ENCODE measurements at places on chromosomes 2 and 18. TPM values are rescaled to one million over a fixed set of nuclear protein-coding genes. Genes with fewer than 3 reads are reported as not detected.

Gene FBXO41
- 5.0 TPM for total RNA-seq

GRCh38 chr2:9697909-9698308 is 67.1 kb upstream of the YWHAQ start:
- DNase-seq, result no peak

DNA sequence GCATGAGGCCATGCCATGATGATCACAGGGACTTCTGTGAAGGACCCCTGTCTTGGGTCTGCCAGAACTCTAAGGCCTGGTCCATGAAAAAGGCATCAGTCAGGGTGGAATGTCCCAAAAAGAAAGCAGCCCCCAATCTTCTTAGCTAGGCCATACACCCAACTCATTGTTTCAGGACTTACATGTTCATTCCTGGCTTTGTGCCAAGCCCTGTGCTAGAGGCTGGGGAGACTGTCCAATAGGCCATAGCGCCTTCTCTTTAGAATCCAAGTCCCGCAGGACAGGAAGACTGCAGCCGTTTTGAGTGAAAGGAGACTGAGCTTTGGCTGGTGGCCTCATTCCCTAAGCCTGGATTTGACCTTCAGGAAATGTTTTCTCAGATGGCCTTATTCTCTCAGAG is 247.3 kb downstream of the PRKCE start:
- DNase-seq, result peak; percentile 43

Gene GRHL1
- 13.6 TPM for total RNA-seq

Gene CABYR
- 0.98 TPM for total RNA-seq

GRCh38 chr2:68489282-68489681 is 21.9 kb downstream of the APLF start:
- DNase-seq, result no peak

GRCh38 chr2:237488295-237488694 is 1.2 kb downstream of the MLPH start:
- no peak for DNase-seq

DNA sequence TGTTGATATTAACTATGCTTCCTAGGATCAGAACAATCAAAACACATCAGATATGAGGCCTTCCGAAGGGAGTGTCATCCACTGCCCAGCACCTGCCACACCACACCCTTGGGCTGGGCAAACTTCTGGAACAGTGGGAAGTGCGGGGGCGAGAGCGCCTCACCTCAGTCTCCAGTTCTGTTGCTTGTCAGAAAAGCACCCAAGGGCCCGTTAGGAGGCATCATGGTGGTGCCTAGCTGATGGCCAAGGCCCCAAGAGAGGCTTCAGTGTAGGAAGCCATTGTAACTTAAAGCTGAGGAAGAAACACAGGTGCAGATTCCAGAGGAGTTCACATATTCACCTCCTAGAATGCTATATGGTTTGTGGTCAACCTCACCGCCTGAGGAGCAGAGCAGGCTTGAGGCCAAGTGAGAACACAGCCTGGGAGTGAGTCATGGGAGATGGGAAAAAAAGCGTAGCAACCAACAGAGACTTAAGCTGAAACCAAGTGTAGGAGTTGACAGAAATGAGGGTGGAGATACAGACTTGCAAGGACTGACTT is 85.1 kb upstream of the ATL2 start:
- peak; percentile 62 for DNase-seq

GRCh38 chr2:25204190-25204838 is 35.9 kb upstream of the POMC start:
- DNase-seq, result peak; percentile 39

DNA sequence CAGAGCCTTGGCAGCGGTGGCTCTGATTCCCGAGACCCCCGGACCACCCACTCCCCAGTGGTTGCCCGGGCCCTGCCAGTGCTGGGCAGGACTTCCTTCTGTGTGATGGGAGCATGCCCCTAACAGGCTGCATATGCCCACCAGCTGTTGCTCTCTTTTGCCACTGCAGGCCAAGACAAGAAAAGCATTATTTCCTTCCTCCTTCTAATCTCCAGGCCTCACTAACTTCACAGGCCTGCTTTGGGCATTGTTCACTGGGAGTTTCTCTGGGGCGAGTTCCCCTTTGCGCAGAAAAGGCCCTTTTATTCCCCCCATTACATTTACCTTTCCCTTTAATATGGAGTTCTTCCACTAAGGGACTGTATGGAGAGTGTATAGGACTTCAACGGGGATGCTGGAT is 249.1 kb upstream of the SIX2 start:
- peak; percentile 50 for DNase-seq

DNA sequence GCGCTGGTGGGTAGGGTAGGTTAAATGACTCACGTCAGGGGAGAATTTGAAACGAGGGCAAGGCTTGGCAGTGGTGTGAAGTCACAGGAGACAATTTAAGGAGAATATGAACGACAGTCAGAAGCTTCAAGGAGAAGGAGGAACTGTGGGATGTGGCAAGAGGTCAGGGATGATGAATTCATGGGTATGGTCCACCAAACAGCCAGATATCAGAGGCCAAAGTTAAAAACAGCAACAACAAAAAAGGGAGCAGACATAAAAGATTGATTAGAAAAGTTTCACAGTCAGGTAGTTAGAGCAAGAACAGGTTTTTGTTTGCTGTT is 1.4 kb upstream of the ZNF396 start:
- no peak for DNase-seq

- DNase-seq, result no peak
Observed at GRCh38 chr18:39406941-39407340, 1841.3 kb upstream of the CELF4 start.

Gene CAVIN2
- total RNA-seq, result 141 TPM

DNA sequence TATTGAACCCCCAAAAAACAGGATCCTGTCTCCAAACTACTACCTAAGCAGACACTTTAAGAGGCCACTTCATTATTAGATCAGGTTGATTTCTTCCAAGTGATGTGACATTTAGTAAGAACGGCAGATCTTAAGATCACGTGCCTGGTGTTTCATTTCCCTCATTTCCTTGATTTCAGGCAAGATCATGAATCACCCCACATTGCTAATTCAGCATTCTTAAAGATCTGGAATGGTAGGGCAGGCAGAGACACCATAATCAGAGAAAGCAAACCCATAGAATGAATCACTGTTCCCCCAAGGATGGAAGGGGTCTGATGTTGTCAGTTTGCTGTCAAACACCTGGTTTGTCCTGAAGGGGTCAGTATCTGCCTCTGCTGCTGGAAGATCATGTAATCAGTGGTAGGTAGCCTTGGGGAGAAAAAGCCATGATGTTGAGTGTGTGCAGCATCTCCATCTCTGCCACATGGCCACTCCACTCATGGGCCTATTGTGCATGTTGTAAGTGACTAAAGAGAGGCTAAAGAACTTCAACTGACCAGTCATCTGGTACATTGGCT is 133.9 kb downstream of the ARHGAP15 start:
- DNase-seq, result no peak

GRCh38 chr2:188598551-188598950 is 306.9 kb downstream of the GULP1 start:
- peak; percentile 38 for DNase-seq

Gene MAP3K19
- total RNA-seq, result 21.1 TPM

DNA sequence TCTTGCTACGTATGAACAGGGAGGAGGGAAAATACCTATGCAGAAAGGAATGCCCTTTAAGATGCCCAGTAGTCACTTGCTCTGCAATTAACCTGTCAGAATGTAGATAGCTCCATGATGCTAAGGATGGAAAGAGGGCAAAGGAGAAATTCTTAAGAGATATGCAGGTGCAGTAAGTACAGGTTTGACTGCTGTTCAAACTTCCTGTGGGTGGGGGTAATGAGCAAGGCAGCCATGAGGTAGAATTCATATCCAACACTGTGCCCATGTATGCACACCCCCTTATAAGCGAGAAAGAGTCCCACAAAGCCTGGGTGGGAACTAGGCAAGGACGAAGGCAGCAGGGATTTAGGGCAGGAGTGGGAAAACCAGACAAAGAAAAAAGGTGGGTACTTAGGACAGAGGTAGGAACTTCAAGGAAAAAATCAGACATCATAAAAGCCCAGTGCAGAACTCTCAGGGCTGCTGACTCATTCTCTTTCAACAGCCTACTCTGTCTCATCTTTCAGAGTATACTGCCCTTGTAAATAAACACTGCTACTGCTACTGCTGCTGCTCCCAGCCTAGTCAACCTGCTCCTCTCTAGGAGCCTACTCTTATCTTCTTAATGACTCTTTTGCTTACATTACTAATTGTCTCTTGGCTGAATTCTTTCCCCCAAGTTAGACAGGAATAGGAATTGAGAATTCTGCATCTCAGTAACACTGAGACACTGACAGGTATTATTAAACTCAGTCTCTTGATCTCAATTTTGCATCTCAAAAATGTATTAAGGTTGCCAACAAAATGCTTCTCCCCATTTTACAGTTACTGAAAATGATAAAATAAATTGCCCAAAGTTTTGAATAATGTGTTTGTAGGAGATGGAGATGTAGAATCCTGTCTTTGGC is 189.0 kb downstream of the PTH2R start:
- DNase-seq, result no peak

Gene EFHD1
- 2.2 TPM for total RNA-seq

DNA sequence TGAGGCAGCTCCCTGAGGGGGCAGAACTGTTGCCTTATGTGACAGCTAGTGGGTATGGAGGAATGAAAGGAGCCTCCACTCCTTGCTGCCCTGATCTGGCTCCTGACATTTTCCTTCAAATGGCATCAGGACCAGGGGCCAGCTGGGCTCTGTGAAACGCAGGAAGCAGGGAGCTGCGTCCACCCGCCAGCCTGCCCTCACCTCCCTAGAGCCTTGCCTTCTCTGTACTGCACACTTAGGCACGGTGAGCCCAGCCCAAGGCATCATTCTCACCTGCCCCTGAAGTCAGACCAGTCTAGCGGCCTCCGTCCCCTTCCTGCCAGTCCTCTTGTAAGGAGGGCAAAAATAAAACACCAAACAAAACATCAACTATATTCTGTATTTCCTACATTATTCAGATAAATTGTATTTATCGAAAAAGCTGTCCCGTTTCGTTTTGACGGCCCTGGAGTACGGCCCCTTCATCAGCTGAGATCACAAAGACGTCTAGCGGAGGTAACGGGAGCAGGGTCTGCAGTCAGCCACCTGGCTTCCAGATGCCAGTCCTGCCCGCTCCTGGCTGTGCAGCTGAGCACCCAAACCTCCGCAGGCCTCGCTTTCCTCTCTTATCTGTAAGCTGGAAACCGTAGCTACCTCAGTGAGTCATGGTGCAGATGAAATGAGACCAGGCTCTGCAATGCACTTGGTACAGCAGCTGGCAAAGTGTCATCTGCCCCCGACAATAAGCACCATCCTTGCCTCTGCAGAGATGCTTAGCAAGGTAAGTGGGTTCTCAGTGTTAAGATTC is 6.9 kb upstream of the CTDP1 start:
- DNase-seq, result no peak

- DNase-seq, result peak; percentile 49
Observed at GRCh38 chr2:150640039-150640438, 152.6 kb upstream of the RND3 start.

GRCh38 chr2:181686576-181687185 is 6.4 kb upstream of the NEUROD1 start:
- no peak for DNase-seq

DNA sequence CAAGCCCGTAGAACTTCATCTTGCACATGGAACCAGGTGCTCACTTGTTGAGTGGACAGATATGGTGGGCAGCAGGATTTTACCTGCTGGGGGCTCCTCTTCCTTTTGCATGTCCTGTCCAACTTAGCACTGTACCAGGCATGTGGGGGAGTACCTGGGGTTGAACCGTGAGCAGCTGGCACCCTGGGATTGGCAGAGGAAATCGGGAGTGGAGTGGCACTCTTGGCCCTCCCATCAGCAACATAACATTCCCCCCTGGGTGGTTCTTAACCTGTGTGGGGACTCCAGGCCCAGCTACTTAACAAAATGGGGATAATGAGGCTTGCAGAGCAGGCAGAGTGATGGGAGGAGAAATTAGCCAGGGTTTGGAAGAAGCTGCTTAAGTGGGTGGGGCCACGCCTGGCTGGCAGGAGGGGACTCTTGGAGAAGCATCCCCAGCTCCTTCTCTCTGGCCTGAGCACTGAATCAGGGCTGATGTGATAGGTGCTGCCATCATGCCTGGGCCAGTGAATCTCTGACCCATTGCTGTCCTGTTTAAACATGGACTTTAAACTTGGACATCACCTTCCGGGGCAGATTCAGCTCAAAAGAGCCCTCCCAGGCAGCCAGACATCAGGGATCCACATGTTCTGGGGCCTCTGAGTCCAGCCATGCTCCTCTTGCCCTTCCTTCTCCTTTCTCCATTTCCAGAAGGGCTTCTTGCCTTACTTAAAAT is 15.5 kb downstream of the FOSL2 start:
- no peak for DNase-seq

Gene MC5R
- total RNA-seq, result not detected

GRCh38 chr2:217449444-217449843 is 553.4 kb downstream of the TNS1 start:
- DNase-seq, result no peak

Gene KCNG2
- 1.7 TPM for total RNA-seq

DNA sequence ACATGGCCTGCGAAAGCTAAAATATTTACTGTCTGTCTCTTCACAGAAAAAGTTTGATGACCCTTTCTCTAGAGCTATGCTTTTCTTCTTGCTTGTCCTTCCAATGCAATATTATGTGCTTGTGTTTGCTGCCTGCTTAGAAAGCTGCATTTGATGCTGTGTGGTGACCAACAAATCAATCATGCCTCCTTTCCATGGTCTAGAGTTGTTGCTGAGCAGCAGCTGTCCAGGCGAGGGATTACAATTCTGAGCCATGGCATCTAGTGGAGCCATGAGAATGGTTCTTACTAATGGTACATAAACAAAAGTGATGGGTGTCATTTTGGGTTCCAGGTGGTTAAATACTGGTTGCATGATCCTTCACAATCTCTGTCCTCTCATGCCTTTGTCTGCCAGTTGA is 1142.1 kb downstream of the DPP10 start:
- DNase-seq, result no peak

GRCh38 chr2:1748176-1748740 is 3.9 kb upstream of the PXDN start:
- no peak for DNase-seq

Gene NYAP2
- total RNA-seq, result 1.6 TPM

- DNase-seq, result no peak
Observed at GRCh38 chr2:183037553-183038340, 510 bp downstream of the NCKAP1 start.

DNA sequence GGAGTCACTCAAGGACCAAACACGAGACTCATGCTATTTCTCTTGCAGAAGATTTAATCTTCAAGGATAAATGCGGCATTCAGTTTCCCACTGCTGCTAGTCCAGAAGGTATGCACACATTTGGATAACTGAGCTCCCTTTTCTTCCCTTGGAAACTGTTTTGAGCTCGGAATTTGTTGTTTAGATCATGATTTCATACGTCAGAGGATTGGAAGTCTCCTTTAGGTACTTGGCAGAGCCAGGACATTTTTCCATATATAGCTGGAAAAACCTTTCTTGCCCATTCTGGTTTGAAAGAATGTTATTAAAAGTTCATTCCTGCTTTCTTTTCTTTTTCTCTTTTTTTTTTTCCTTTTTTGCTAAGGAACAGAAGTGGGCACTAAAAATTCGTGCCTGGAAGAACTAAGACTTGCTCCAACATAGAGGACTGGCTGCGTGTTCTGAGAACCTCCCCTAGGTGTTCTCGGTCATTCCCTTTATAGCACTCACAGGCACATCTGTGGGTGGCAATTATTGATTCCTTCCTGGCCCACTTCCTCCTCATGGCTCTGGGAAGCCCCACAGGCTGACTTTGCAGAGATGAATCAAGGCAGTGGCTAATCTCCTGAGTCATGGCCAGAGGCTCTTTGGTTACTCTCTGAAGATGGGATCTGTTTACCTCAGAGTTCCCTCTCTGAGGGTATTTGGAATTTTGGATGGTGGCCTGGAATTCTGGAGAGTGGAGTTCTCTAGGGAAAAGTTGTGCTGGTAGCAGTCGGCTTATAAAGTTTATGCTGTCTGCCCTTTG is 104.8 kb downstream of the PLCL1 start:
- DNase-seq, result no peak
